GM23248 (cell line): ENCODE measurements at places on chromosomes 3 and 15.

DNA sequence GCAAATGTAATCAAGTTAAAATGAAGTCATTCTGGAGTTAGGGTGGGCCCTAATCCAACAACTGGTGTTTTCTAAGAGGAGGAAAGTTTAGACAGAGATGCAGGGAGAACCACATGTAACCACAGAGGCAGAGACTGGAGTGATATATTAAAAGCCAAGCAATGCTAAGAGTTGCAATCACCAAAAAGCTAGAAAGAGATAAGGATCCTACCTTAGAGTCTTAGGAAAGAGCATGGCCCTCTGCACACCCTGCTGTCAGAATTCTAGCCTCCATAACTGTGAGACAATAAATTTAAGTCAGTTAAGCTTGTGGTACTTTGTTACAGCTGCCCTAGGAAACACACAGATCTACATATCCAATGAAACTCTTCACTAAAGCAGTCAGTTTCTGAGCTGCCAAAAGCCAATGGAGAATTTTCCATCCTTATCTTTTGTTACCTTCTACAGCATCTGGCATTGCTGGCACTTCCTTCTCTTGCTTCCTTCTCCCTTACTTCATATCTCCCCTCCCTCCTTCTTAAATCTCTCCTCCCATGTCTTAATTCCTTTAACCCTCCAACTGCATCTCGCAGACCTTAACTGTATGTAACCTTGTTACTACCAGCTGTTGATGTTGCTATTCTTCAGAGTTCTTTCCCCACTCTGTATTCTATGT is 11.2 kb downstream of the DCBLD2 start:
- DNase-seq: no peak

DNA sequence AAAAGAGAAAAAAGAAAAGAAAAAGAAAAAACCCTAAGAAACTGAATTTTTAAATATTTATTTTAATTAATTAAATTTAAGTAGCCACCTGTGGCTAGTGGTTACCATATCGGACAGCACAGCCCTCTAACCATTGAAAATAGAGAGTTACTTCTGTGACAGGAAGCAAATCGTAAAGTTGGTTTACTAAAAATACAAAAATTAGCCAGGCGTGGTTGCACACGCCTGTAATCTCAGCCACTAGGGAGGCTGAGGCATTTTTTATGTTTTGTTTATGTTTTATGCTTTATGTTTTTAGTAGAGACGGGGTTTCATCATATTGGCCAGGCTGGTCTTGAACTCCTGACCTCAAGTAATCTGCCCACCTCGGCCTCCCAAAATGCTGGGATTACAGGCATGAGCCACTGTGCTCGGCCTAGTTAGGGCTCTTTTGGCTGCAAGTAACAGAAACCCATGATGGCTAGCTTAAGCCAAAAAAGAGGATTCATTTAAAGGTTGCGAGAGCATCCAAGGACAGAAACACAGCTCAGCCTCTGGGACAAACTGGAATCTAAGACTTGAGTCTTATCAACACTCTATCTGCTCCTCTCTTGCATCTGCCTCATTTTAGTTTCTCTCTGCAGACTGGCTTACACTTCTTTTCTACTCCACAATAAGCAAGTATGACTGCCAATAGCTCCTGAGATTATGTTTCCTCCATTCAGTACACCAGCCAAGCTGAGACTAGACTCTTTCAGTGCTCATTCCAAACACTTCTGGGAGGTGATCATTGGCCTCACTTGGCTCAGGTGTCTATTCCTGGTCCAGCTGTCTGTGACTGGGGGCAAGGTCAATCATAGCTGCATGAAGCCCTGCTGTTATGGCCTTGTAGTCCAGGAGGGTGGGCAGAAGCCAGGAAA is 6.8 kb upstream of the SKIL start:
- DNase-seq: no peak

- no peak for DNase-seq
These were observed 4.7 kb downstream of the GAP43 start for GRCh38 chr3:115628075-115628412.

DNA sequence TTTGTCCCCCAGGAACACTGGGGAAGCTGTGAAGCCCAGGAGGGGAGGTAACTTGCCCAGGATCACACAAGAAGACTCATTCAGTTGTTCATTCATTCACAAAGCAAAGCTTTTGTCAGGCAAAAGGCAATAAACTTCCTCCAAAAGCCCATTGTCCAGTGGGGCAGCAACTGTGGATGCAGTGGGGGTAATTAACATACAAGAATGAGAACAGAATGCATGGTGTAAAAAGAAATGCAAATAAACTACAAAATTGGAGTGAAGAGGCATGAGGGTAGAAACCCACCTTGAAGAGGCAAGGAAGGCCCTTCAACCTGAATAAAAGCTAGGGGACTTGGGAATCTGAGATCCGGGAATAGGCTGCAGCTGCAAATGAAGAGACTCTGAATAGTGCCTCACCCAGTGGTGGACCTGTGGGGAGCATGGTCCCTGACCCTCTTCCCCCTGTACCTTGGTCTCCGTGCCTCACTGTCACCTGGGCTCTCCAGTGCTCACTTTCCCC is 363.6 kb downstream of the CLSTN2 start:
- no peak for DNase-seq

GRCh38 chr15:29123171-29123570 is 146.5 kb downstream of the NSMCE3 start:
- no peak for DNase-seq

GRCh38 chr15:78429477-78429876 is 8.5 kb upstream of the IREB2 start:
- no peak for DNase-seq

- DNase-seq: no peak
These were observed 1.3 kb downstream of the CAV3 start for GRCh38 chr3:8734908-8735307.

GRCh38 chr3:11385891-11386290 is 113.7 kb downstream of the ATG7 start:
- DNase-seq: no peak

DNA sequence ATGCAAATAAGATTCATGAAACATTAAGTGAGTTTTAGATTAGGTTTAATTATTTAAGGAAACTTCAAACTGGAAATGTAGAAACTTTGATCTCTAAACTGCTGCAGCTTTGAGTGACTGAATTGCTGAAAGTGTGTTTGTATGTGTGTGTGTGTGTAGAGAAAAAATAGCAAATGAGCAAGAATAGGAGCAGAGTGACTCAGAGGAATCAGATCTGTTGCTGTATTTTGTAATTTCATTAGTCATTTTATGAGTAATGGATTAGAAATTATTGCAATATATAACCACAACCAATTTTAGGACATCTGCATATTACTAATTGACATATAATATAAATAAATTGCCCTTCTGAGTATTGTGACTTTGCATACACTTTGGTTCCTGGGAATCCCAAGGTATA is 52.8 kb upstream of the SLC9A9 start:
- DNase-seq: peak; percentile 93

- peak; percentile 9 for DNase-seq
These were observed 24.6 kb downstream of the AQR start for GRCh38 chr15:34944936-34945335.

DNA sequence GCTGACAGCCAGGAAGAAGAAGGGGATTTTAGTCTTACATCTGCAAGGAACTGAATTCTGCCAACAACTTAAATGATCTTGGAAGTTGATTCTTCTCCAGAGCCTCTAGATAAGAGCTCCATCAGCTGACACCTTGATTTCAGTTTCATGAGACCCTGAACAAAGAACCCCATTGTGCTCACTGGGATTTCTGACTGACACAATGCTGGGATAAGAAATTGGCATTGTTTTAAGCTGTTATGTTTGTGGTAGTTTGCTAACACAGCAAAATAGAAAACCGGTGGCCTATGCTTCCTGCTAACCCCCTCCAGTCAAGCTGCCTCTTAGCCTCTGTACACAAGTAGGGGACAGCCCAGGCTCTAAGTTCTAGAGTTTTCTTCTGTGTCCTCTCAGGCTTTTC is 36.2 kb downstream of the MASP1 start:
- DNase-seq: no peak

DNA sequence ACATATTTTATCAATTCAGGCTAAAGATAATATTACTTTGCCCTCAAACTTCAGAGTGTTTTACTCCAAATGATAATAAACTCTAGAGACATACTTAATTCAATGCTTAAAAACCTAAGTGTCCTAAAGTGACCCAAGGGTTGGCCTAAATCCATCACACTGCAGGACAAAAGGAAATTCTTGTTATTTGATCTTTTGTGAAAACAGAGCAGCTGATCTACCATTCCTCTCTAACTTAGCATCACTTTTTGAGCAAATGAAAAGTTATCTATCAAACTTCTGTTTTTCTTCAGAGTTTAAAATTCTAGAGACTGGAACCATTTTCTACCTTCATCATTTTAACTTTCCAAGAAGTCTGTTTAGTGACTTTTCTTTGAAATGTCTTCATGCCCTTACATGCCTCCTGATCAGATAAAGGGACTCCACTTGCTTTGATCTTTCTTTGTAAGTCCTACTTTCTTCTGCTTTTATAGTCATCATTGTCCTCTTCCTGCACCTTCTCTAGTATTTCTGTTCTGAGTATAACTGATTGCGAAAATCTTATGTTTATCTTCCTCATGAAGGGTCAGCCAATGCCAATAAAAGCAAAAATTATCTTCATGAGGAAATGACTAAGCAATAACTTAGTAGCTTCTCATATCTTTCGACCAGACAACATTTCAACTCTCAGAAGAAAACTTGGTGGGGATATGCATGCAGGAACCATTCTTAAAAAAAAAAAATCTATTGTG is 378.7 kb upstream of the TGFBR2 start:
- peak; percentile 89 for DNase-seq

DNA sequence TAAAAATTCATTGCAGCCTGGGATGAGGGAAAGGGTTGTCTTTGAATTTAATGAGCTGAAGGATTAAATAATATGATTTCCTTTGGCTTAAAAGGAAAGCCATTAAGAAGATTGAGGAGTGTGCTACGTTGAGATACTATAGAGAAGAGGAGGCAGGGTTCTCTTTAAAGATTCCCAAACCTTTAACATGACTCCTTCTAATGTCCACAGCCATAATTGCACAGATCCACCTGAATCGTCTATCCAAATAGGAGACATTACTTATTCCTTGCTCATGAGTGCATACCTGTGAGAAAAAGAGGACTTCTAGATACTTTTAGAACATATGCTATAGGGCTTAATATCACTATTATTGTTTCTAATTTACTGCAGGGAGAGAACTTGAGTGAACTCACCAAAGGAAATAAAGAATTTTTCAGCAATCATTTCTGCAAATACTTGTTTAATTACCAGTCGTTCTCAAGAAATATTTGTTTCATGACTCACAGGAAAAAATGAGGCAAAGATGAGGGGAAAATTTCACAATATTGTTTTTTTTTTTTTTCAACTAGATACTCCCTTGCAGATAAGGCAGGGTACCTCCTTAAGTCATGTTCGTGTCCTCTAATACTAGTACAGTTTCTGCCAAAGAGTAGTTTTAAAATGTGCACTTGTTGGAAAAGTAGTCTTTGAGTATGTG is 8.9 kb upstream of the SUCNR1 start:
- DNase-seq: peak; percentile 76

- DNase-seq: peak; percentile 78
These were observed 1.4 kb downstream of the SETD5 start for GRCh38 chr3:9398700-9399336.

DNA sequence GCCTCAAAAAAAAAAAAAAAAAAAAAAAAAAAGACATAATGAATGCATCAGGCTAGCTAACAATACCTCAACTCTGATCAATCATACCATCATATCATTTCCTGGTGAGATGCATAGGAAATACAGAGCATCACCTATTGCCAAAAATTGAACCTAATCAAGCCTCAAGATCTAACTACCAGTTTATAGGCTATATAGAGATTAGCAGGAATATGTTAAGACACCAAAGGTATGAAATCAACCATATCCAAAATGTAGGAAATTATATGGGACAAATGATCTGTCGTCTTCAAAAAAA is 387 bp upstream of the VPS33B start:
- no peak for DNase-seq

DNA sequence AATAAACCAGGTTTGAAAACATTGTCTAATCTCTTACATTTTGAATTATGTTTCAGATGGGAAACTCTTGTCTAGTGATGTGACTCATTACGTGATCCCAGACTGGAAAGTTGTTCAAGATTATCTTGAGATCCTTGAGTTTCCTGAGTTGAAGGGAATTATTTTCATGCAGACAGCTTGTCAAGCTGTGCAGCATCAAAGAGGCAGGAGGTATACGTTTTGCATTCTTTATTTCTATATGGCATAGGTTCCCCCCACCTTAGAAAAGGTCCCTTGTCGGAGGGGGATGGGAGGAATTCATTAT is 1.5 kb downstream of the DIS3L start:
- DNase-seq: peak; percentile 60

DNA sequence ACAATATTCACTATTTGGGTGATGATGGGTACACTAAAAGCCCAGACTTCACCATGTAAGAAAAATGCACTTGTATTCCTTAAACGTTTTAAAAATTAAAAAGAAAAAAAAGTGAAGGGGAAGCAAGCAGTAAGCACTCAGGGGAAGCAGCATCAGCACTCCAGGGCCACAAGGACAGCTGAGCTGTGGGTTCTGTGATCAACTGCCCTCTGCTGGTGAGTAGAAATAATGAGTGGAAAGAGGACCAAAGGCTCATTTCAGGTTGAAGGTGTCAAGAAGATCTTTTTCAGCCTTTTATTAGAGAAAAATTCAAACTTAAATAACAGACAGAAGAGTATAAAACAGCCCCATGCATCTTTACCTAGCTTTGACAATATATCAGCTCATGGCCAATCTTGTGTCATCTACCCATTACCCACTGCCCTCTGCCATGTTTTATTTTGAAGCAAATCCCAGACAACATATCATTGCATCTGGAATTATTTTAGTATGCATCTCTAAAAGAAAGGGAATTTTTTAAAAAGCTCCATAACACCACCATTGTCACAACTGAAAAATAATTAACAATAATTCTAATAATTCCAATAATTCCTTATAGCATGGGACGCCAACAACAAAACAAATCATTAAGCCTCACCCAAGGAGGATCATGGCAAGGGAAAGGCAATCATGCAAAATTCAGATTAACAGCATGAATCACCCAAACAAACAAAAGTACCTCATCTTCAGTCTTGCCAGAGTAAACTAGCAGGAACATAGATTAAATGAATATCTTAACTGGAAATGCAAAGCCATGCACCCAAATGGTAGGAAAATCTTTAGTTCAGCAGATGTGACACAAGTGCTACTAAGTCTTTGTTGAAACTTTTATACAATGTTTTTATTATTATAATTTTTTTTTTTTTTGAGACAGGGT is 42.5 kb downstream of the TAMM41 start:
- DNase-seq: peak; percentile 79

- peak; percentile 45 for DNase-seq
These were observed 13.2 kb upstream of the EDC3 start for GRCh38 chr15:74709011-74709410.
